ENCODE measurements at places on chromosomes 3 and 15.

GRCh38 chr3:116579840-116580239 lies 129.7 kb upstream of the TUSC7 start:
- peak; percentile 22 for DNase-seq

DNA sequence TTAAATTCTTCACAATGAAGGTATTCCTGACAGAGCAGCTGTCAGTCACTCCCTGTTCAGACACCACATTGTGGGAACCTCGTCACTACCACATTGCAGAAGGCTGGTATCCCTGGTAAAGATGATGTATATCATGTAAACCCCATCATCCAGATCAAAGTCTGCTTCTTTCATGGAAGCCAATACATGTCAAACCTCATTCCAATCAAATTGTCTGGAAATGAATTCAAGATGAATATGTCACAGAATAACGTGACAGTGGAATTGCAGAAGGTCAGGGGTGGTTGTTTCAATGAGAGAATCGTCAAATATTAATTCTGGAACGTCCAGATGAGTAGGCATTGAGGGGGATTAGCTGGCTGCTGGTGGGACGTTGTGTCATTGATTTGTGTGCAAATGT lies 4.2 kb downstream of the ZIC4 start:
- no peak for DNase-seq

- DNase-seq, result no peak
Observed at GRCh38 chr3:83092521-83093221, 1331.2 kb upstream of the GBE1 start.

GRCh38 chr3:154398084-154398967 lies 31.7 kb downstream of the GPR149 start:
- DNase-seq, result no peak

DNA sequence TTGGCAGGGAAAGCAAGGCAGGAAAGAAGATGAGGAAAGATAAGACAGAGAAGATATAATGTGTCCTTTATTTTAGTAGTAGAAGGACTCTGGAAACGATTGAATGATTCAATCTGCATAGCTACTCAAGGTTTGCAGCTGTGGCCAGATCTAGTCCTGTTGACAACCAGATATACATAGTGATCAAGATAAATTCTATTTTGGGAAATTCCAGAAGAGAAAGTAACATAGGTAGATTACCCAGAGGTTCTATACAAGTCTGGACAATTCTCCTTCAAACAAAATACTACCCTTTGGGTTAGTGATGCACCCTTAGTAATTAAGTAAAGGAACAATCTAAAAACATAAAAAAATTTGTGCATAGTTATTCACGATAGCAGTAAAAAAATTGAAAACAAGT lies 9.4 kb downstream of the TERC start:
- DNase-seq, result no peak

DNA sequence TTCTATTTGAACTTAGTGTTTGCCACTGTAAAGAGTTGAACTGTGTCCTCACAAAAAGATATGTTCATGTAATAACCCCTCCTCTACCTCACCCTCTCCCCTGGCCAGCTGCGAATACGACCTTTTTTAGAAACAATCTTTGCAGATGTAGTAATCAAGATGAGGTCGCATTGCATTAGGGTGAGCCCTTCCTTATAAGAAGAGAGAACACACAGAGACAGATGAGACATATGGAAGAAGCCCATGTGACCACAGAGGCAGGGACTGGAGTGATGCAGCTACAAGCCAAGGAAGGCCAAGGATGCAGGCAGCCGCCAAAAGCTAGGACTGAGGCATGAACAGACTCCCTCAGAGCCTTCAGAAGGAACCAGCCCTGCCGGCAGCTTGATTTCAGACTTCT lies 27.6 kb downstream of the GPR176 start:
- peak; percentile 27 for DNase-seq

DNA sequence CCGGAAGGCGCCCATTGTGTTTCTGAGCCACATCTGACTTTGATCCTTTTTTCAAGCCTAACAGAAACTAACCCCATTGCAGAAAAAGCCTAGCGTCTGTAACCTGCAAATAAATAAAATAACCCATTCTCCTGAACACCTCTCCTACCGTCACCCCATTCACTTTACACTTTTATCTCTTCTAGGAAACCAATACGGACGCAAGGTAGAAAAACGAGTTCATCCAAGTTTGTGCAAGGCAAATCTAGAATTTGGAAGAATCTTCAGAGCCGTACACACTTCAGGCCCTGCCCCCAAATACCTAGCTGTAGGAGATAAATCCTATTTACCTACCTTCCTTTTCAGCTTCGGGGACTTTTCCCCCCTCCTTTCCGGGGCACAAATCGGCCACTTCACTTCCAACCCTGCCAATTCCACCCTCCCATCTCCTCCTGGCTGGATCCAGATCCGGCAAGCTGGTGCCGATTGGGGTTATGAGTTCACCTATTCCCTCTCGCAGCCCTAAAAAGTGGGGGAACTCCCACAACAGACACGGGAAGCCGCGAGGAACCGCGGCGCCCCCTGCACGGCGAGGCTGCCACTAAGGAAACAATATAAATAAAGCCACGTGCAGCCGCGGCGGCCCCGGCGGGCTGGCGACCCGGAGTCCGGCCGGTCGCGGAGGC lies 987 bp downstream of the PRTG start:
- no peak for DNase-seq

DNA sequence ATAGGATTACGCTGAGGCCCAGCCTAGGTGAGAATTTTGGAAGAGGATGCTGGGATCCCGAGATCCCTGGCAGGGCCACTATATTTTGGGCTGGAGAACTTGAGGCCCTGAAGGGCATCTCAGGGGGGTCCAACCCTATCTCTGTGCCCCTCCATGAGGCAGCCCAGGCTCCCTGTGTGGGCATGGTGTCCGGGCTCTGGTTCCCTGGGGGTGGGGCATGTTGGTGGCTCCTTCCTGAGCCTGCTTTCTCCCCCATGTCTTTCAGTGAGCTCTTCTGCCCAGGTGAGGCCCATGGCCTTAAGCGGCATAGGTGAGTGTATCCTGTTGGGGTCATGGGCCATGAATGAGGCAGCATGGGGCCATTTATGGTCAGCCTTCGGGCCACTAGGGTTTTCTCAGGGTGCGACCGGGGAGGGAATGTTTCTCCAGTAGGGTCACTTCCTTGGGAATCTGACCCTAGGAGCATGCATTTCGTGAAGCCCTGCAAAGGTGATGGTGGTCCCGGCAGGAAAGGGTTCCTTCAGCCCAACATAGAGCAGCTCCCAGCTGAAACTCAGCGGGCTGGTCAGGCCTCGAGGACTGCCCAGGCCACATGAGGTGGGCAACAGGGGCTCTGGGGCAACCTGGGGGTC lies 191.3 kb downstream of the UBE3A start:
- DNase-seq, result no peak

DNA sequence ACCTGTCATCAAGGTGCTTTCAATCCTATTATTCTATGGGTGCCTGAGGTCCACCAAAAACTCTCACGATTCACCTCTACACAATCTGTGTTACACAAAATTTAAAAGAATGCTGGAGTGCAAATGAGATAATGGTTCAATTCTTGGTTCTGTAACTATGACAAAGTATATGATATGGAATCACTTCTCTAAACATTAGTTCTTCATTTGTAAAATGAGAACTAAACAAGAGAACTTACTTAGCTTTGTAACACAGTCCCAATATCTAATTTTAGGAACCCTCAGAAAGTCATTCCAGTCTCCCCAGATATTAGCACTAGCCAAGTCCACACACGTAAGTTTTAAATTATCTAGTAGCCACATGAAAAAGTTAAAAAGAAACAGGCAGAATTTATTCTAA lies 111.5 kb downstream of the TBL1XR1 start:
- no peak for DNase-seq

DNA sequence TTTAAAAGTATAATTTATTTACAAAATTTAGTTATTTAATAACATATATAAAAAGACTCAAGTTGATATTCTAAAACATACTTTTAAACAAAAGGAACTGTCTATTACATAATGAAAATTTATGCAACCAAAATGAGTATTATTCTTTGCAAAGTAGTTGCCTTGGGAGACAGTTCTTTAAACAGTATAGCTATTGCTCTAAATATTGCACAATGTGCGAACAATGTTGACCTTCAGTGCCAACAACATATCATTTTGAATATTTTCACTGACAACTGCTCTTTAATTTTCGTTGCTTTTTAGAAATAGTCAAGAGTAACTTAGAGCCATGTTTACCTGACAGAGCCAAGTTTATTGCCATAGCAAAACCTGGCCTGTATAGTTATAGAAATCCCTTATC lies 124.9 kb downstream of the ZBTB20 start:
- DNase-seq, result no peak

DNA sequence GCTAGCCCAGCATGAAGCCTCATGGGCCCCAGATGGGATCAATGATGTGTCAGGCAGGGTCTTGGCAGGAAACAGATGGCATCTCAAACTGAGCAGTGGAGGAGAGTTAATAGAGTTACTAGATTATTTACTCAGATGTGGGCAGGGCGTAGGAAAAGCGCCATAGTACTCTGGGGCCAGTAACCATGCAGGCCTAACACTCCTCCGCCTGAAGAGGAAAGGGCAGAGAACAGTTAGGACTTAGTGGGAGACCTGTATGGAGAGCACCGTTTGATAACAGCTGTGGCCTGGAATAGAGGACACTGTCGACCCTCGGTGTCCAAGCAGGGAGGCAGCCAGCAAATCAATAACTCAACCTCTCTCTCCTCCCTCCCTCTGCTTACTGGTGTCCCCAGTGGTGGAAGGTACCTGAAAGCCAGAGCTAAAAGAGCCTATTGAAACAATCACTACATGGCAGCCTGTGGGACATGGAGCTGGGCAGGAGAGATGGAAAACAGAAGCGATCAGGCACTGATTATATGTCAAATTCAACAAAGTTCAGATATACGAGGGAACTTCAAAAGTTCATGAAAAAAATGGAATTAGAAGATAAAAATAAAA lies 111.4 kb upstream of the CCNL1 start:
- DNase-seq, result no peak

- no peak for DNase-seq
Observed at GRCh38 chr3:134696155-134696554, 45.3 kb upstream of the KY start.

GRCh38 chr3:132543011-132543739 lies 53.9 kb upstream of the ACKR4 start:
- DNase-seq, result peak; percentile 92

DNA sequence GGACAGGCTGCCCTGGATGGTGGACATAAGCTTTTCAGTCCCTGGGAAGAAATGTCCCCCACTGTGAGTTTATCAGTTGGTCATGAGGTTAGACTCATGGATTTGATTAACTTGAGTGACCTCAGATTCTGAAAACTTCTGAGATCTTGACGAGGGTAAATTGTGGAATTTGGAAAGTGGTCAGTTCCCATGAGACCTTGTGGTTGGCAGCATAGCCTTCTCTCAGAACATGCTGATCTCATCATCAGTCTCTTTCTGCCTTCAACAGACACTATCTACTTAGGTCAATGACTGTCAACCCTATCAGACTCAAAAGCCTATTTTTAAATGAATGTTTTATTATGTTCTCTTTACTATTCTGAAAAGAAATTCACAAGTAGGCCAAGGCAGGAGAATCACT lies 45.6 kb upstream of the NDUFB4 start:
- DNase-seq, result peak; percentile 47

DNA sequence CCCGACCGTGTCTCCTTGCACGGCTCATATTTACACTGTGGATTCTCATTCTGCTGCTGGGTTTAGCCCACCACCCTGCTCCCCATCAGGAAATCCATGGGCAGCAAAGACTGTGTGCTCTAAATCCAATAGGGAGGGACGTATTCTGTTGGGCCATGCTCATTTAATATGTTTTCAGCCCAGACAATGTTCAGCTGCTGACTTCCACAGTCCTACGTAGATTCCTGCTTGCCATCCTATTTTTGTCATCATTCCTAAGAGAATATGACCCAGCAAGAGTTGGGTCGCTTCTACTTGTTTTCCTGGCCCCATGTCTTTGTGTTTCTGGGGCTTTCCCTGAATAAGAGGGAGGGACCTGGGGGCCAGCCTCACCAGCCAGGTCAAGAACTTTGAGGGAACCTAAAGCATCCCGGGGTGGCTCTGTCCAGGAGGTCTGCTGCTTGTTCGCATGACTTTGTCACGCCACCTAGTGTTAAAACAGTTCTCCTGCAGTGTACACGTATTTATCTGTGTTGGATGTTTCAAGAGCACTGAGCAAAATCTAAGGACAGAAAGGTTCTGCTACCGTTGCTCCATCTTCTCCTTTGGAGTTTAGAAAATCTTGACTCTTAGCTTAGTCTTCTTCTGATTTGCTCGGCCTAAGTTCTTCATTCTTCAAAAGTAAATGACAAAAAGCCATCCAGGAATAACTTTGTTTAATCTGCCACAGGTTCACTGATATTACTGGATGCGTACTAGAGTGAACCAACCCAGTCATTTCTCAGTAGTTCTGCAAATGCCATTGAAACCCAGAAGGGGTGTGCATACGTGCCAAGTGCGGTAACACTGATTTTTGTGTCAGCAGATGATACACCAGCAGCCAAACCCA lies 79.8 kb upstream of the NR2E3 start:
- DNase-seq, result peak; percentile 63

DNA sequence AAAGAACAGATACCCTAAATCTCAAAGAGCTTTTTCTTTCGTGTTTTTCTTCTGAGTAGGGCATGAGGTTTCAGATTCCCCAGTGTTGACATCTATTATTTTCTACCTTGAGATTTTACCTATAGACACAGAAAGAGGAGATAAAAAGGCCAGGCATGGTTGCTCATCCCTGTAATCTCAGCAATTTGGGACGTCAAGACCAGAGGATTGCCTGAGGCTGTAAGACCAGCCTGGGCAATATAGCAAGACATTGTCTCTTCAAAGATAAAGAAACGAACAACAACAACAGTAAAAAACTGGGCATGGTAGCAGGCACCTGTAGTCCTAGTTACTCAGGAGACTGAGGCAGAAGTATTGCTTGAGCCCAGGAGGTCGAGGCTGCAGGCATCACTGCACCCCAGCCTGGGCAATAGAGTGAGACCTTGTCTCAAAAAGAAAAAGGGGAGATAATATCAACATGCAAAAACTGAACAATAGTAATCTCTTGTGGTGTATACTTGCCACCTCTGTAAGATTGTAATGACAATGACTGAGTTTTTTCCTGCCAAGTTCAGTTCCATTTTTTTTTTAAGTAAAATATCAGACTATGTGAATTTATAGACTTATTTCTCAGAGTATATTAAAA lies 71.3 kb downstream of the MBNL1 start:
- DNase-seq, result no peak

DNA sequence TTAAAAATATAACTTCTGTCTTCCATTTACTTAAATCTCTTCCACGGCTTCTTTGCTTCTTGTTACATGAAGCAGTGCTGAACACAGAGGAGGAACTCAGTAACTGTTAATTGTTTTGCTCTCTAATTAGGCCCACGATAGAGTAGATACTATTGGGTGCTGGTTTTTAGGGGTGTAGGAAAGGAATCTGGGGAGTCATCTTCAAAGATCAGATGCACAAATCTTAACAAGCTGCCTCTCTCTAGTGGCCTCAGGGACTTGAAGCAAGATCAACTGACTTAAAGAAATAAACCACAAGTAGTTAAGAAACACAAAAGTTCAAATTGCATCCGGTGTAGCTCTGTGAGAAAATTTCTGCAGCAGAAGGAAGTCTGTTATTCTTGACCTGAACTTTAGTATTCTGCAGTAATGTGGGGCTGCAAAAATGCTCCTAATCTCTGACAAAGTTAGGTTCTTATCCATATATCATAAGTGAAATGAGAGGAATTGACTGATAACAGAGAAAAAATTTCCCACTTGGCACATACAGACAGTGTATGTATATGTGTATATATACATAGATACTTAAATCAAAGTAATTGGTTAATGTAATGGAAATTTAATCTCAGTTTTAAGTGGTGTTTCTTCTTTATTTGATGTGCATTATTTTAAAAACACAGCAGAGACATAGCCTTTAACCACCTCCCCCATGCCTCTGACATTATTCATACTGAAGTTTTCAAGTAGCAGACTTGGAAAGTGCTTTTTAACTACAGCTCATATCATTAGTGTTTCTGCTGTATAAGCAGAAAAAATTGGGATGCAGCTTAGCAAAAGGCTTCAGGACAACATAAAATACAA lies 51.8 kb downstream of the CHST2 start:
- peak; percentile 59 for DNase-seq
